GM23248 (cell line): ENCODE measurements at places on chromosomes 6 and 20. TPM values are rescaled to one million over a fixed set of nuclear protein-coding genes. Genes with fewer than 3 reads are reported as not detected.
A peak's percentile ranks its signal among the peaks of the same experiment; 100 is the strongest.

- DNase-seq, result peak; percentile 23
These were observed 239.8 kb upstream of the PREP start for GRCh38 chr6:105642708-105643107.

GRCh38 chr6:142932889-142933288 is 12.1 kb downstream of the HIVEP2 start:
- no peak for DNase-seq

The RHAG gene
- polyA plus RNA-seq, result not detected in 2 replicates

The CCN6 gene
- polyA plus RNA-seq, result 0.48 and 0.57 TPM in 2 replicates

DNA sequence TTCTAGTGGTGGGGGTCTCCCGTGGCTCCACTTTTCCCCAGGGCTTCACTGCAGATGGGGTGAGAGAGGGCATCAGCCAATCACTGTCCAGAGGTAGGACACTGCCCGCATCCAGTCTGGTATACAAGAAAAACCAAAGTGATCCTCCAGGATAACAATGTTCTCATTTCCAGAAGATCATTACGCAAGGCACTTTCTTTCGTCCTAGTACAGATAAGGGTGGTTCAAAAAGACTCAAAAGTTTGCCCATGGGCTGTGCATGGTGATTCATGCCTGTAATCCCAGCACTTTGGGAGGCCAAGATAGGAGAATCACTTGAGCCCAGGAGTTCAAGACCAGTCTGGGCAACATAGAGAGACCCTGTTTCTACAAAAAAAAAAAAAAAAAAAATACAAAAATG is 16.4 kb downstream of the GMDS start:
- DNase-seq, result no peak

DNA sequence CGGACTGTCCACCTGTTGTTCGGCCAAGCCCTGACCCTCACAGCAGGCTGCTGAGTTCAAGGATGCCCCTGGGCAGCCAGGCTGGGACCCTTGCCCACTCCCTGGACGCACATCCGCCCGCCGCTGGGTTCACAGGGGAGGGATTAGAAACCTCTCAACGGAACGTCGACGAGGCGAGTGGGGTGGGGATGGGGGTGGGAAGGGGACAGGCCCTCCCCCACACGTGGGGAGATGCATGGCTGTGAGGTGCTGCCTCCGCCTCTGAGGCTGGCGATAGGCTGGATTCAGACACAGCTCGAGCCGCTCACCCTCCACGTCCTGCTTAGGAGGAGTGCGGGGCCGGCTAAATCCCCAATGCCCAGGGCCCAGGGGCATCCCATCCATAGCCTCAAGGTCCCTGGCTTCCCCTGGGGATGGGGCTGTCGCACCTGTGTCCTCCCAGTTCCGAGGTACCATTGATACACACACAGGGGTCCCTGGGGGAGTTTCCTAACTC is 90.6 kb upstream of the BHLHE23 start:
- no peak for DNase-seq

The ID1 gene
- 248 TPM in 2 replicates for polyA plus RNA-seq

DNA sequence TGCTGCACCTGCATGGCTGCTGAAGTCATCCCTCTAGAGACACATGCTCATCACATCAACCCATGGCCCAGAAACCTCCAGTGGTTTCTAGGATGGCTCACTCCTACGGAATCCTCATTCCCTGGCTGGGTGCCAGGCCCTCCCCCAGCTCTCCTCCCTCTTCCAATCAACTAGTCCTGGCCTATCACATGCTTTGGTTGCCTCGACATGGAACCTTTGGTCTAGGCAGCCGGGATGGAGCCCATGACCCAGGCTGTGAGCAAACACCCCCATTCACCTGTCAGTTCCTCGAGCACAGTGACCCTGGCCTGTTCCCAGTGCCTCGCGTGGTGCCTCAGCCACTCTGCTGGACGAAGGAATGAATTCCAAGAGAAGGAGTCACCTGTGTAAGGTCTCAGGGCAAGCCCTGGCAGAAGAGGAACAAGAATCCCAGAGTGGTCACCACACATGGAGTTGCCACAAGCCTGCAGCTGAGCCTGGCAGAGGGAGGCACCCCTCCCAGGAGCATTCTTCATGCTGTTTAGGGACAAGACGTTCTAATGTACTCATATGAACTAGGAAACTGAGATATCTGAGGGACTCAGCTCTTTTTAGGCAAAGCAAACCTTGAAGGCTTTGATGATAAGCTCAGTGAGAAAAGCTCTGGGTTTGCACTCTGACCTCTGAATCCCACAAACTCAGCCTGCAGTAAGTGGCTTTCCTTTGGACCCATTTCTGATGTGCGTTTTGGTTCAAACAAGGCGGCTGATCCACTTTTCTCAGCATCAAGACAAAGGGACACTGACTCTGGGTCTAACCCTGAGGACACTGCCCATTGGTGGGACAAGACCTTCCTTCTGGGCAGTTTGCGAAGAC is 40.2 kb downstream of the PPP1R3G start:
- peak; percentile 35 for DNase-seq

DNA sequence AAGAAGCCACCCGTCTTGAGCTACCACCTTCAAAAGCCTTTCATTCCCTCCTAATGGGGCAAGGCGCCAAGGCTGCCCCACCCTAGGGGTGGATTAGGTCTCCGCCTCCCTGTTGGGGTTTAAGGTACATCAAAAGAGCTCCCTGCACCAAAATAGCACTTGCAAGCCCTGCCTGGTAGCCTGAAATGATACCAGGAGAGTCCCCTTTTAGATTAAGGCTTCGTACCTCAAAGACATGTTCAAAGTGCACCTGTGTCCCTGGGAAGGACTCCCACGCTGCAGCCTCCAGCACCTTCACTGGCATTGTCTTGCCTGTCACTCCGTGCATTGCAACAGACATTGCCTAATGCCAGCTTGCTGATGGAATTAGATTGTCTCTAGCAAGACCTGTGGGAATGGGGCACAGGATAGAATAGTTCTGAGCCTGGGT is 15.7 kb upstream of the CDKN1A start:
- DNase-seq, result no peak

DNA sequence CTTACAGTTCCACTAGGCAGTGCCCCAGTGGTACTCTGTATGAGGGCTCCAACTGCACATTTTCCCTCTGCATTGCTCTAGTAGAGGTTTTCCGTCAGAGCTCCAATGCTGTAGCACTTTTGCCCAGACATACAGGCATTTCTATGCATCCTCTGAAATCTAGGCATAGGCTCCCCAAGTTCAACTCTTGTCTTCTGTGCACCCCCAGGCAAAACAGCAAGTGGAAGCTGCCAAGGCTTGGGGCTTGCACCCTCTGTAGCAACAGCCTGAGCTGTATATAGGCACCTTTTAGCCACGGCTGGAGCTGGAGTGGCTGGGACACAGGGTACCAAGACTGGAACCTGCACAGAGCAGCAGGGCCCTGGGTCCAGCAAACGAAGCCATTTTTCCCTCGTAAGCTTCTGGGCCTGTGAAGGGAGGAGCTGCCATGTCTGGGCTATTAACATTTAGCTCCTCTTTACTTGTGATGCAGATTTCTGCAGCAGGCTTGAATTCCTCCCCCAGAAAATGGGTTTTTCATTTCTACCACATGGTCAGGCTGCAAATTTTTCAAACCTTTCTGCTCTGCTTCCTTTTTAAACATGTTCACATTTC is 596.2 kb upstream of the ADGRB3 start:
- DNase-seq, result no peak

The EPPIN gene
- polyA plus RNA-seq, result not detected in 2 replicates

DNA sequence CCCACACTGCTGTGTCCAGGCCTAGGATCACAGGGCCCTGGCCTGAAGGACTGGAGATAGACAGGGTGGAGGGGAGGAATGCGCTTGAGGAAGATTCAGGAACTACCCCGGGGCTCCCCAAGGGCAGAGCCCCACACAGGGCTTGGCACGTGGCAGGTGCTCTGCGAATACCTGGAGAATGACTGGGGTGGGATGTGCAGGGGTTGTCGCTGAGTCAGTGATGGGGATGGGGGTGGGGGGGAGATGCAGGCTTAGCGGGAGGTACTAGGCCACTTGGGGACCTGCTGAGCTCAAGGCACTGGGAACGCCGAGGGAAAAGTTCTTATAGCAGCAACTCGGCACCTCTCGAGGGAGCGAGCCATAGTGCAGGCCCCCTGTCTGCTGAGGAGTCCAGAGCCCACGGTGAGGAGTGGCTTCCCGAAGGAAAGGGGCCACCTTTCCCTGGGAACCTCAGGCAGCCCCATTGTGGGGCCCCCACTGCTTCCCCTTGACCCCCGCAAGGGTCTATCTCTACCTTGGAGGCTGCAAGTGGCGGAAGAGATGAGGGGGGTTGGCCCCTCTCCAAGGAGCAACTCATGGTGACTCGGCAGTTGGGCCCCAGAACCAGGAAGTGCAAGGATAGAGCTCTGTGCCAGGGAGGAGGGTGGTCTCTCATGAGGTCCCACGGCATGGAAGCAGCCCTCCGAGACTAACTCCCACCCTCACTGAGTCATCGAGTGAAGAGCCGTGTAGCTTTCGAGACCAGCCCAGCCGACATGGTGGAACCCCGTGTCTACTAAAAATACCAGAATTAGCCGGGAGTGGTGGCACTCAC is 33.1 kb downstream of the SRC start:
- peak; percentile 58 for DNase-seq

DNA sequence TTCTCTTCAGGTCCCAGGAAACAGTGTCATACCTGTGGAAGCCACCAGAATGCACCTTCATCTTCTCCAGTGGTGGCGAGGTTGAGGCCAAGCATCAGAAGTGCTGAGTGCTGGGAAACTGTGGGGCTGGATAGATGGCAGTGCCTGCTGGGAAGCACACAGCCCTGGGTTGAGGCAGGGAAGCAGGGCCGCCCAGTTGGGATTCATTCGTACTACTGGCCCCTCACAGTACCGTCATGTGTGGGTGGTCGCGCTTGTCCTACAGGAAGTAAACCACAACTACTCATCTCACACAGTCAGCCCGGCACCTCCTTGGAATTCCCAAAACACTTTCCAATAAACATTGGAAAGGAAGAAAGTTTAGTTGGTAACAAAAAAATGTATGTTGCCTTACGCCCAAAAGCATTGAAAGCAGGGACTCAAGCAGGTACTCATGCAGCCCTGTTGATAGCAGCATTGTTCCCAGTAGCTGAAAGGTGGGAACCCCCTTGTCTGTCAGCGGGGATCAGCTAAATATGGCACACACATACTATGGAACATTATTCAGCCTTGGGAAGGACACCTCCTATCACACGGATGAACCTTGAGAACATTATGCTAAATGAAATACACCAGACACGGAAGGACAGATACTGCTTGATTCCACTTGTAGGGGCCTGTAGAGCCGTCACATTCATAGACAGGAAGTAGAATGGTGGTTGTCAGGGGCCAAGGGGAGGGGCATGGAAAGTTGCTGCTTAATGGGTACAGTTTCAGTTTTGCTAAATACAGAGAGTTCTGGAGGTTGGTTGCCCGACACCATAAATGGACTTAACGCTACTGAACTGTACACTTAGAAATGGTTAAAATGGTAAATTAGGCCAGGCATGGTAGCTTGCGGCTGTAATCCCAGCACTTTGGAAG is 162.7 kb downstream of the MTHFD1L start:
- no peak for DNase-seq
